ENCODE measurements at places on chromosomes 1 and 21.

GRCh38 chr1:212309967-212310366 is 24.8 kb downstream of the PPP2R5A start:
- no peak for DNase-seq

GRCh38 chr1:43065616-43066399 is 106.3 kb downstream of the EBNA1BP2 start:
- DNase-seq: no peak

DNA sequence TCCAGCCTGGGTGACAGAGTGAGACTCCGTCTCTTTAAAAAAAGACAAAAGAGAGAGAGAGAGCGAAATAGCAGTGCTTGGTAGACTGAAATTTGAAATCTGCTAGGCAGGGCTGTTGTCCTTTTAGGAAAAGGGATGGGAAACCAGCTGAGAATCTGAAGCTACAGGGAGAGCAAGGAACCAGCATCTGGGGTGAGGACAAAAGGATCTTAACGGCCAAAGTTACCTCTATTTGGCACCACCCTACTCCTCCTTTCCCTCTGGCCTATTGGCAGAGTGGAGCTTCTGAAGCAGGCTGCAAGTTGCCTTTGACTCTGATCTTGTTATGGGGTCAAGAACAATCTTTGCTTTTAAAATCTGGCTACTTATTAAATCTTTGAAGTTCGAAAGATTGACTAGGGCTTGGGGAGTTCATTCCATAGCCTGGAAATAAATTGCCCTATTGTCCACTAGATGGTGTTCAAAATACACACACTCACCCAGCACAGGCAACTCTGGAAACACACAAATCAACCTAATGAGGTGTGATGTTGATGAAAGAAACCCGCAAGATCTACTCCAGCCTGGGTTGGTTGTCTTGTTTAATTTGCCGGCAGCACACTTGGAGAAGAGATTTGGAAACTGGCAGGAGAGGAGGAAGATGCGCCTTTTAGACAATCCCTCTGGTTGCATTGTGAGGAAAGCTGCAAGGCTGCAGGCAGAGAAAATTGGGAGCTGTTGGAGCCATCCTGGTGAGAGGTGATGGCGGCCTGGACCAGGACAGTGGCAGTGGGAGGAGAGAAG is 16.5 kb upstream of the PARP1 start:
- peak; percentile 39 for DNase-seq

GRCh38 chr1:108200687-108201051 is 526 bp upstream of the SLC25A24 start:
- DNase-seq: peak; percentile 74

- DNase-seq: no peak
Measured at GRCh38 chr1:9732123-9732971, 80.8 kb downstream of the PIK3CD start.

DNA sequence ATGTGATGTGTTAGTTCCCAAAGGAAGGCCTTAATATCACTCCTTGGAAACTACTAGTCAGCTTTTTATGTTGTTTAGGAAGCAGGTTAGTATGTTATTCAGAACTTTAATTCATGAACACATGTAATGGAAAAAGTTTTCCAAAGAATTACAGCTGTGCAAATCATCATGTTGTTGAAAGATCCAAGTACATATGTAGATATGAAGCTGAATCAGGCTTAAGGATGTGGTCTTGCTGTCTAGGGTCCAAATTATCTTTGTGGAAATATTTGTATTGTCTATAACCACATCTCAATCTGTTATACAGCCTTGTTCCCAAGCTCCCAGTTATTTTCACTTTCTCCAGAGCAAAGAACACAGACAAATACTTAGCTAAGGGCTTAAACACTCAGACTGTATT is 231.6 kb downstream of the TPR start:
- DNase-seq: no peak

GRCh38 chr1:57835620-57836019 is 411.8 kb upstream of the DAB1 start:
- DNase-seq: no peak

DNA sequence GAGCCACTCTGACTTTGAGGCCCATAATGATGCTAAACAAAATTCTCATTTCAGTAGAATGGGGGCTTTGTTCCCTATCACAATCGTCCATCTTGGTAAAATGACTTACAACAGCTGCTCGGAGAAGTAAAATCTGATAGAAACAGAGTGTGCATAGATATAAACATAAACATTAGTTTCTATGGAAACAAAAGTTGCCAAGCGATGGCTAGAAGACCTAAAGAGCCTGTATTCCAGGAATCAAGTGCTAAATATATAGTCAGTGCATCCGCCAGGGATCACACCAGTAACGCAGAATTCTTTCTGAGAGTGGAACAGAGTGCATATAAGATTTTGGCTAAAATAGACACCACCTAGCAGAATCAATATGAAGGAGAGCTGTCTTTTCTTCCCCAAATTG is 91.2 kb upstream of the KAZN start:
- DNase-seq: no peak

DNA sequence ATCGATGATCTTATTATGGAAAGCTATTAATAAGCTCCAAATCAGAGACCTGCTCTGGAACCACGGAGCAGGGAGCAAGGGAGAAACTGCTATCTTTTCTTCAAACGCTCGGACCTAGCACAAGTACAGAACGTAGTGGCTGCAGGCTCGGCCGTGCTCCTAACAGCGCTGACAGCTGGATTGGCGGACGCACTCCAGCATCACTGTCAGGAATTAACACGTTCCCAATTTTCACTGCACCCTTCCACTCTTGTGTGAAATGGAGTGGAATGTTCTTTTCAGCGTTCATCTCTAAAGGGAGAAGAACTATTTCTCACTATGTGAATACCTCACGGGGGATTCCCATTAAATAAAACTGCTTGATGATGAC is 106.9 kb downstream of the ZNF281 start:
- DNase-seq: no peak

- DNase-seq: no peak
Measured at GRCh38 chr1:115074839-115075534, 14.3 kb downstream of the TSPAN2 start.

DNA sequence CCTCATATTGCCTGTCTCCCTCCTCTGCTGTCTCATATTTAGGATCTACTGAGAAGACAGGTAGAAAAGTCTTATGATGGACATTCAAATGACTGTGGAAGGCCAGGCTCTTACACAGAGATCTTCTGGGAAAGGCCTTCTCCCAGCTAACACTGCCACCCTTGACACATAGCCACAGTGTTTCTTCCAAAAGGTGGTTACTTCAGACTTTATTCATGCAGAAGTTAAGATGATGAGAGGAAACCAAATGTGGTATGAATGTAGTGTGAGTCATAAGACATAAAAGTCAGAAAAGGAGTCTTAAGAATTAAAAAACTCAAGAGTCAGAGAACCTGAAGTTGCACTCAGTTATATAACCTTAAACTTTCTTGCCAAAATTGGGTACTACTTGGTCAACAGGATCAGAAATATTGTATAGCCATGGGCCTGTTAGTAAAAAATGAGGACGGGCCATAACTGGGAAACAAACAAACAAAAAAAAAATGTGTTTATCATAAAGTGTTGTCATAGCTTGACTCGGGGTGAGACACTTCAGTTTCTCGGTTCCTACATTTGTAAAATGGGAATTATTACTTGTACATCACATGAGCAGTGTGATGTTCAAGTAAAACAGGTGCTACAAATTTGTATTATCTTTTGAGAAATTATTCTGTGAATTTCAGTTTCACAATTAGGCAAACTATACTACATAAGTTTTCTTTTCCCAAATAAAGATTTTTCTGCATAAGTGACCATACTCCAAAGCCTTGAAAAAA is 1.2 kb upstream of the DENND1B start:
- DNase-seq: peak; percentile 88

DNA sequence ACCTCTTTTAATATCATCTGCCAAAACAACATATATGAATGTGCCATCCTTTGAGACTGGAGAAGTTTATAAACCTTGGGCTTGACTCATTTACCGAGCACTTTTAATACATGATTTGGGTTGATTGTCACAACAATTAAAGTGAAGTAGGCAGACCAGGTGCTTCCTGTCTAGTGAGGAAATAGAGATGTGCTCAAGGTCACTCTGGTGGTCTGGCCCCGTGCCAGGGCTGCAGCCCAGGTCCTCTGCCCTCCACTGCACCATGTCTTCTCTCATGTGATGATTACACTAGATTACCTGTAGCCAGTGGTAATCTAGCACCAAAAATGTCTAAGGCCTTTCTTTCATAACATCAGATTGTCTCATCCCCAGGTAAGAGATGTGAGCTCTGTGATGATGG is 61.8 kb upstream of the LAMC2 start:
- peak; percentile 50 for DNase-seq

GRCh38 chr1:161840363-161840762 is 74.2 kb downstream of the ATF6 start:
- no peak for DNase-seq

GRCh38 chr1:2234762-2235113 is 6.6 kb downstream of the SKI start:
- DNase-seq: no peak

DNA sequence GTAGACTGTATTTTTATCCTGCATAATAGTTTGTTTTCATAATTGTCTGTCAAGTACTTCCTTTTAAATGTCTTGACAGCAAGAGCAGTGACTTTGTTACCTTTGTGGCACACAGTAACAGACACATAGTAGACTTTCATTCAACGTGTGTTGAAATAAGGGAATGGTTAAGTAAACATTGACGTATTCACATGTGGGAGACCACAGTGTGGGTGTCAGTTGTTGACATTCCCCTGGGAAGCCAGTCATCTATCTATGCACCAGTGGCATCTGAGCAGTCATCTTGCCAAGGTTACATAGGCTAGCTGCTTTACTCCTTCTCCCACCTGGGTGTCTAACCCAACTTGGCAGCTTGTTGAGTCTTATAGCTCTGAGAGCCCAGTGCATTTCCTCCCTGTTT is 1.4 kb upstream of the NUP133 start:
- DNase-seq: no peak

- DNase-seq: no peak
Measured at GRCh38 chr1:19454265-19455146, 30.8 kb downstream of the CAPZB start.

Measured in HT1080 (cell line).